Uterus (tissue), 4 donors: ENCODE measurements at places on chromosomes 7 and 10. TPM values are rescaled to one million over a fixed set of nuclear protein-coding genes. Genes with fewer than 3 reads are reported as not detected.

Gene TRPV5
- total RNA-seq = 0.34 TPM

Gene STEAP4
- total RNA-seq = 21.2 TPM

GRCh38 chr10:99537086-99537988 lies 4.6 kb downstream of the NKX2-3 start:
- peaks cover 83% of the 10 kb centered on the region for H3K27me3 ChIP-seq
- no peak overlapping the region for H3K4me3 ChIP-seq
- no peak for DNase-seq

GRCh38 chr7:91915401-91916050 lies 25.1 kb upstream of the AKAP9 start:
- DNase-seq = no peak
- H3K27me3 ChIP-seq = no peaks in the 10 kb centered on the region
- no peaks in the 10 kb centered on the region for H3K36me3 ChIP-seq
- no peaks in the 10 kb centered on the region for H3K4me1 ChIP-seq

DNA sequence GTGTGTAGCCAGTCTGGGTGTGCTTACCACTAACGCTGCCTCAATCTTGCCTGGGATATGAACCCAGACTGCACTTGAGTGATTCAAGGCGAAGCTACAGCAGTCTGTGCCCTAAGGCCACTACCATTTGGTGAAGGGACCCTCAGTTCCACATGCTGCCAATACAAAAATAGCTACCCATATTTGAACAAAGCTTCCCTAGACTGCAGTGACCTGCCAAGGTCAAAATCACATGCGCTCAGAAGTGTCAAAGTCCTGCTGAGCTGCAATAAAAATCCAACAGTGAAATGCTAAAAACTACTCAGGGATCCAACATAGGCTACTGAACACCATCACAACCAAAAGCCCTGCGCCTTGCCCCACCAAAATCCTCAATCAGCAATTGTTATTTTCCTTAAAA lies 472.3 kb upstream of the VSTM2A start:
- no peaks in the 10 kb centered on the region for H3K36me3 ChIP-seq
- H3K27ac ChIP-seq = no peak overlapping the region

DNA sequence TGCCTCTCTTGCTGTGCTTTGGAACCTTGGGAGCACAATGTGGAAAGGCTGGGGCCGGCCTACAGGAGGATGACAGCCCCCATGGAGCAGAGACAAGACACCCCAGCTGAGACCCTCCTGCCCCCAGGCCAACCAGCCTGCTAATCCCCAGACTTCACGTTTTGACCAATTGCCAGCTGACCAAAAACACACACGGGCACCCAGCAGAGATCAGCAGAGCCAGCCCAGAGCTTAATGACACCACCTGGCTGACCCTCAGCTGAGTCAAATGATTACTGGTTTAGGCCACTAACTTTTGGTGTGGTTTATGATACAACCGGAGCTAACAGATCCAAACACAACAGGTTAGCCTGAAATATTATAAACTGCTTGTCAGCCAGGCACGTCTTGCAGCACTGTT lies 111.2 kb upstream of the KIF5B start:
- no peaks in the 10 kb centered on the region for H3K27me3 ChIP-seq
- no peak overlapping the region for H3K27ac ChIP-seq
- no peak overlapping the region for H3K4me3 ChIP-seq
- DNase-seq = no peak

- no peak overlapping the region for H3K4me3 ChIP-seq
- no peak overlapping the region for H3K27ac ChIP-seq
- H3K36me3 ChIP-seq = no peaks in the 10 kb centered on the region
Measured at GRCh38 chr10:47116445-47116844, 183.6 kb upstream of the GDF10 start.

GRCh38 chr7:135761751-135762488 lies 13.3 kb upstream of the FAM180A start:
- no peak overlapping the region for H3K27ac ChIP-seq
- no peak overlapping the region for H3K4me3 ChIP-seq
- no peaks in the 10 kb centered on the region for H3K4me1 ChIP-seq

DNA sequence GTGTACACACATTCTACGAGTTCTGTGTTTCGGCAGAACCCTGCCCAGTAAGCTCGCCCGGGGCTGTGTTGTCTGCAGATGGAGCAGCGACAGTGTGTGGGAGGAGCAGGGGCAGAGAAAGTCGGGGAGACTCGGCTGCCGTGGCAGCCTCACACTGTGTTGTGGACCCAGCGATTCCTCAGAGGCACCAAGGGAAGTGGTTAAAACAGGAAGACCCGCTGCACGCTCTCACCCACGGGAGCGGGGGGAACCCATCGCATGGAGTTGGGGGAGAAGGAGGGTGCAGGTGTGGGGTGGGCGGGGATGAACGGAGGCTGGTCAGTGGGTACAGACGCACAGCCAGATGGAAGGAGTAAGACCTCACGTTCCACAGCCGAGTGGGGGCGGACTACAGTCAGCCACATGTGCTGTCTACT lies 250.2 kb downstream of the ELFN1 start:
- H3K27me3 ChIP-seq = no peaks in the 10 kb centered on the region
- no peaks in the 10 kb centered on the region for H3K36me3 ChIP-seq
- no peaks in the 10 kb centered on the region for H3K4me1 ChIP-seq

GRCh38 chr10:11698691-11699549 lies 43.3 kb upstream of the ECHDC3 start:
- no peaks in the 10 kb centered on the region for H3K4me1 ChIP-seq
- no peak overlapping the region for H3K27ac ChIP-seq
- DNase-seq = no peak
- no peaks in the 10 kb centered on the region for H3K36me3 ChIP-seq

- H3K4me3 ChIP-seq = no peak overlapping the region
- H3K27me3 ChIP-seq = no peaks in the 10 kb centered on the region
- H3K4me1 ChIP-seq = no peaks in the 10 kb centered on the region
- H3K27ac ChIP-seq = no peak overlapping the region
Measured at GRCh38 chr7:97401398-97401797, 283.9 kb downstream of the SDHAF3 start.

- no peaks in the 10 kb centered on the region for H3K4me1 ChIP-seq
- no peak overlapping the region for H3K27ac ChIP-seq
- no peaks in the 10 kb centered on the region for H3K36me3 ChIP-seq
- H3K4me3 ChIP-seq = no peak overlapping the region
Measured at GRCh38 chr7:51309361-51310130, 7.1 kb downstream of the COBL start.

DNA sequence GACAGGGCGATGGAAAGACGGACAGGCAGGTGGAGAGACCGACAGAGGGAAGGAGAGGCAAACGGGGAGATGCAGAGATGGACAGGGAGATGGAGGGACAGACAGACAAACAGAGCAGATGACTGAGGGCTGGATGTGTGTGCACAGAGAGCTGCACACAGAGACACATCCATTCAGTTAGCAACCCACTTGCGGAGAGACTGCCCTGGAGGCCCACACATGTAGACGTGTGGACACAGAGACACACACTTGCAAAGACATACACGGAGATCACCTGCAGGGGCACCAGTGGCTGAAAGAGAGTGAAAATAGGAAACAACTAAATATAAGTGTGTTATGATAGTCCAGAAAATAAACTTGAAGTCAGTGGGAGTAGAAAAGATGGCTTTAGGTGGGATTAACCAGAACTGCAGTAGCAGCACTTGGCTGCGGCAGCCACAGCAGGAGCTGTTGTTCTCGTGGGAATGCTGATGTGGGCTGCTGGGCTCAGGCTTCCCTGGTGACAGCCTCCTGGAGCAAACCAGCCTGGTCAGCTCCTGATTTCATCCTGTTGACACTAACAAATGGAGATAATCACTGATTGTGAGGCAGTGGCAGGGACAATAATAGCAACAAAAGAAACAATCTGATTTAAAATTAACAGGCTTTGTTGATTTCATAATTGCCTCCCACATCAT lies 134.1 kb downstream of the CCNY start:
- H3K4me3 ChIP-seq = no peak overlapping the region
- no peaks in the 10 kb centered on the region for H3K36me3 ChIP-seq
- H3K4me1 ChIP-seq = no peaks in the 10 kb centered on the region
- no peak overlapping the region for H3K27ac ChIP-seq
